GM04504 (cell line): ENCODE measurements at places on chromosomes 3 and 15.

DNA sequence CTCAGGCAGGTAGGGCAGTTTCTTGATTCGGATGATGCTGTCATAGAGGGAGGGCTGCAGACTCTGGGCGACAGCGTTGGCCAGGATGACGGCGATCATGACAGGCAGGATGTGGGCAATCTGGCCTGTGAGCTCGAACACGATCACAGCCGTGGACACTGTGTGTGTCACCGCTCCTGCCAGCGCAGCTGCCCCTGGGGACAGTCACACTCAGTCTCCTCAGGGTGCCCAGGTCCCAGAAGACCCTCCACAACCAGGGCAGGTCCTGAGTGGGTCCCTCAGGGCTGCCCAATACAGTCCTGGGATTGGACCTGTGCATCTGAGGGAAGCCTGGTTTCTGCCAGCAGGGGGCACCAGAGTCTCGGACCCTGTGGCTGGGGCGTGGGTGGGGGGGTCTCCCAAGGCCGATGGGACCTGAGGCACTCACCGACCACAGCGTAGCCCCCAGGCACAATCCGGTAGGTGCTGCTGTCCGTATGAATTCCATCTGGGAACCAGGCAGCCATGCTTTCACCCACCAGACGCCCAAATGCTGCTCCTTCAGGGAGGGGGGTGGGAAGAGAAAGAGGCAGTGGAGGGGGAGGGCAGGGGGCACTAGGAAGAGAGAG is 7.2 kb downstream of the CLCN2 start:
- DNase-seq: no peak

DNA sequence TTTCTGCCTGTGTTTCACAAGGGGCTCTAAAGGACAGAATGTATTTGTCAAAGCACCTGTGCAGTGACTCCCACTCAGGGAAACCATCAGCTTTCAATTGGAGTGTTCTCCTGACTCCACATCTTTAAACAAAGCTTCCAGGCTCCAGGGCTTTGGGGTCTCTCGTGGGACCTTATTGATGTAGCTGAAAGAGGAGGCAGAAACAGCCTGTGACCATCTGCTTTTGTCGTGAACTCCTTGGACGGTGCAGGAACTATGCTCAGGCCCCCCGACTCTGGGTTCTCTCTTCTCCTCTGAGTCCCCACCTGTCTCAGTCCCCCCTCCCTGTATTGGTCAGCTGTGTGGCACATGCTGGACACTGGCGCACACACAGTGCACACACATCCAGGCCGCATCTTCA is 486.8 kb downstream of the GABRG3 start:
- DNase-seq: no peak

- DNase-seq: no peak
Measured at GRCh38 chr3:37433758-37434157, 259.4 kb upstream of the LRRFIP2 start.

- no peak for DNase-seq
Measured at GRCh38 chr3:193301433-193301832, 60.4 kb downstream of the PLAAT1 start.

DNA sequence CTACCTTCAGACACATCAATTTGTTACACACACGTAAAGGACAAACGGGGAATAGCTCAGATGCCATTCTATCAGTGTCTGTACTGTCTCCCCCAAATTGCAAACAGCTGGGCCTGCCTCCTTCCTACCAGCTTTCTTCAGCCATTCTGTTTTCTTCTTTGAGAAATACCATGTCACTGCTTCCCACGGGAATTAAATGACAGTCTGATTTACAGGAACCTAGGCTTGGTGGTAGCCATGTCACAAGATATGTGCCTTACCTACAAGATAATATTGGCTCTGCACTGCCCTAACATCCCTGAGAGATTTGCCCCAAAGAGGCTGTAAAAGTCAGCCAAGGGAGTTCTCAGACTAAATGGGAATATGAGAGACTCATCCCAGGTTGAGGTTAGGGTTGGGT is 308.3 kb downstream of the LRTM1 start:
- DNase-seq: no peak

DNA sequence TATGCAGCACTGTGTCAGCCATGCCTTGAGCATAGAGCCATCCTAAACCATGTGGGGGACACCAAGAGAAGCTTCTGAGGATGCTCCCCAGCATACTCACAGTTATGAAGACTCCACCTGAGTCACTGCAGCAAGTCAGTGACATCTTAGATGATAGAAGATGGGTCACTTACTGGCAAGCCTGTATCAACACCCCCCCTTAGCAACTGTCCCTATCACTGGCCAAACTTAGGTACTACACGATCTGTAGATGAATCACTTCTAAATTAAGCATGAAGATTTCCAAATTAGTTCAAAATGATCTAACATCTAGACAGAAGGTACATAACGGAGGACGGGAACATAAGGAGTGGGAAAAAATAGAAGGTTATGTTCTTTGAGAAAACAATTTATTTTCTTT is 13.2 kb upstream of the LMCD1 start:
- no peak for DNase-seq

- no peak for DNase-seq
Measured at GRCh38 chr3:72150634-72151412, 365.9 kb upstream of the PROK2 start.

DNA sequence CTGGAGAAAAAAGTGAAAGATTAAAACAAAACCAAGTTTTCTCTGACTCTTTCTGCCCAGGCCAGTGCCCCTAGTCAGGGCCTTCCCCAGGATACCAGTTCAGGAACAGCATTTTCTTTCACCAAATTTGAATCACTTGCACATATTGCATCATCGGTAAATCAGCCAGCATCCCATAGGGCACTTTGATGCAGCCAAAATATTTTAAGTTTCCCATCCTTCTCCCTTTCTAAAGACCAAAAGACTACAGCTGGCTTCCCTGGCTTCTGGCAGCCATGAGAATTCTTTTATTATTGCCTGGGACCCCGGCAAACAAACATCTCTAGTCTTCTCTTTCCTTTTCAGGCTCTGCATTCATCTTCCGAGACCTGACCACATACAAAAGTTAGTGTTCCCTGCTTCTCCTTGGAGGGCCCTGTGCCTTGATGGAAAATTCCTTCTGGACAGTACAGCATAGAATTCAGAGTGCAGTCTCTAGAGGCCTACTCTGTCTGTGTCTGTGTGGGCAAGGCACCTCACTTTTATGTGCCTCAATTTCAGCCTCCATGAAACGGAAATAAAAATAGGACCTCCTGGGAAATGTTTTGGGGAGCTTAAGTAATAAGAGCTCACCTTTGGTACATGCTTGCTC is 348.0 kb downstream of the VPS13C start:
- DNase-seq: no peak

DNA sequence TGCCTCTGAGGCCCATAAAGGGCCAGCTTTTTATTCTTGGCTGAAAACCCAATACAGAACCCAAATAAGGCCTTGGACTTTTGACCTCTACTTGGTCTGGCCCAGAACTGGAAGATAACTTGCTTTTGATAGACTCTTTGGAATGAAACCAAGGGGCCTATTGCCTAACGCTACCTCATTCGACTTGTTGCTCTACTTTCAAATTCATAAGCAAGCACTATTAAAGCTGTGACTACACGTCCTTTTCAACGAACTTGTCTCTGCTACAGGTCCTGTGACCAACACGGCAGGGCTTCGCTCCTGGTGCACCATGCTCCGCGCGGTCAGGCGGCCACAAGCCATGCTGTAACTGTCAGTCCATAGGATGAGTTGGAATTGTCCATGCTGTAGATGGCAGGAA is 385.4 kb downstream of the MFSD1 start:
- no peak for DNase-seq

- DNase-seq: peak; percentile 14
Measured at GRCh38 chr3:58299839-58300516, 6.1 kb upstream of the RPP14 start.

GRCh38 chr15:86611417-86612040 is 531.9 kb downstream of the AGBL1 start:
- DNase-seq: no peak

- DNase-seq: no peak
Measured at GRCh38 chr3:64019879-64020278, 3.4 kb downstream of the PSMD6 start.

DNA sequence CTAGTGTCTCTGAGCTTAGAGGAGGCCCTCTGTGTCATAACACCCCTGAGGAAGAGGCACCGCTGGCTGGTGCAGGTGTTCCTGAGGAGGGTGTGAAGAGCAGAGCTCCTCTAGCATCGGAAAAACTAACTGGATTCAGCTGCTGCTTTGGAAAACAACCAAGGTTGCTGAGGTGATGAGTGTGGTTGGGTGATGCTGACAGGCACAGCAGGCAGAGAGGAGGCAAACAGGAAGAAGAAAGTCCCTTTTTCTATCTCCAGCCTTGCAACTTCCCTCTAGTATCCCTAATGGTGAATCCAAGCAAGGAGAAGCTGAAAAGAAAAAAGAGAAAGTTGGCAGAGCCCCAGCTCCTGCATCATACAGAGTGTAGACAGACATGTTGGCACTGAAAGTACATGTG is 3.8 kb upstream of the OR4F15 start:
- DNase-seq: peak; percentile 38

DNA sequence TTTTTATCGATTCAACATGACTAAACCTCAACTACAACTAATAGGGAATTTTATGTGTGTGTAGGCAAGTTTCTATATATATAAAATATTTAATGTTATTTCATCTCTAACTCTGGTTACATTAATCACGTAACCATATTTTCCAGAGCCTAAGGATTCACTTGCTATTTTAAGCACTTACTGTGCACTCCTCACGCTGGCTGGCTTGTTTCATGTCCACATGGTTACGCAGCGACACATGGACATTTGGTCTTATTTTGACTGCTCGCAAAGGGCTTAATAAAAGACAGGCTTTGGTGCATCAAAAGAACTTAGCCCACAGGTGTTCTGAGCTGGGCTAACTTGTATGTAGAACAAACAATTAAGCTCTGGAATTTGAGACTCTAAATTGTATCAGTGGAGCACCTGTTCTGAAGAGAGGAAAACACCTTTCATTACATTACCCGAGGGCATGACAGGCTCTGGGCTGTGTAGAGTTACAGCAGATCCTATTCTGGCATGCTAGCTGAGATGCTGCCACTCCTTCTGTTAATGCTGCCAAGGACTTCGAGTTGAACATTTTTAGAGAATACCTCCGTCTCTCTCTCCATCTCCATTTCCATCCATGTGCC is 130.0 kb upstream of the NR2F2 start:
- no peak for DNase-seq

DNA sequence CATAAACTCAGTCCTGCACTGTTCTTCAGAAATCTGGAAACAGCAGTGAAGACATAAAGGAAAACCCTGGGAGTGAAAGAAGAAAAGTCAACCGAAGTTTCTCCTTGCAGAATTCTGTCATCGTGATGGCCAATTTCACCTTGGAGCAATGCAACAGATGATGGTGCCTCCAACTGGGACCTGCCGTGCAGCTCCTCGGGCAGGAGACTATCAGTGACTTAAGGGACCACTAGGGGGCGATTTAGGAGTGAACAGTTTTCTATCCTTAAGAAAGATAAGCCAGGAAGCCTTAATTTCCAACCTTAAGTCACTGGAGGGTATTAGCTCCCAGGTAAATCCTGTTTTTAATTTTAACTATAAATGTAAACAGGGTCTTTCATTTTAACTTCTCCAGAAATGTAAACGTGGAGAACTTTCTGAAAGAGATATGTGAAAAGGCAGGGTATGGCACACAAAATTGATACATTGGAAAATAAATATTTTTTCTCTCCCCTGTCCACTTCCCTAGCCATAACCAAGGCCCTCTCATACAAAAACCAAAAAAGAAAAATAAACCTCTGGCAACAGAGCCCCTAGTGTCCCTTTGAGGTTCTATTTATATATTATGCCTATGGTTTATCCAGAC is 116.3 kb downstream of the PDZRN3 start:
- DNase-seq: no peak

DNA sequence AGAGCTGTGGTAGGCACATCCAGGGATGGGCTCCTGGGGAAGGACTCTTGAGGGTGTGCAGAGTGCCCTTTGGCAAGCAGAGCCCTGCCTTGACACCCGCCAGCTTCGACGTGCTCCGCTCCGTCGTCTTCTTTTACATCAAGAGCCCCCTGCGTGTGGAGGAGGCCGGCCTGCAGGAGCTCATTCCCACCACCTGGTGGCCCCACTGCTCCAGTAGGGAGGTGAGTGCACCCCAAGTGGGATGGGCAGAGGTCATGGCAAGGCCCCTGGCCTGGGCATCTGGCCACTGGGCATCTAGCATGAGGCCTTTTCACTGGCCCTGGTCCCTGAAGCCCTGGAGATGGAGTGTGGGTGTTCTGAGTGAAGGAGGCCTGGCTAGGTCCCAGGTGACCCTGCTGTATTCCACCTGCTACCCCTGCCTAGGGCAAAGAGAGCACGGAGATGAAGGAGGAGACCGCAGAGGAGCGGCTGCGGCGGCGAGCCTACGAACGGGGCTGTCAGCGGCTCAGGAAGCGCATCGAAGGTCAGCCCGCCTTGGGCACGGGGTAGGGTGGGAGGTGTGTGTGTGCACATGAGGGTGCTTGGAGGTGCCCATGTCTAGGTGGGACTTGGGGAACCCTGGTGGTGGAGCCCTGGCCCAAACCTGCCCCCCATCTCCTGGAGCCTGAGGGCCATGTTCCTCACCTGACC is 12.2 kb downstream of the RNF123 start:
- no peak for DNase-seq

GRCh38 chr15:60507596-60508424 is 28.9 kb upstream of the ICE2 start:
- peak; percentile 42 for DNase-seq
